NCI-H1105 treated with DMSO at 0.1 percent for 48 hours (cell line): ENCODE measurements at places on chromosomes 13 and 19.

DNA sequence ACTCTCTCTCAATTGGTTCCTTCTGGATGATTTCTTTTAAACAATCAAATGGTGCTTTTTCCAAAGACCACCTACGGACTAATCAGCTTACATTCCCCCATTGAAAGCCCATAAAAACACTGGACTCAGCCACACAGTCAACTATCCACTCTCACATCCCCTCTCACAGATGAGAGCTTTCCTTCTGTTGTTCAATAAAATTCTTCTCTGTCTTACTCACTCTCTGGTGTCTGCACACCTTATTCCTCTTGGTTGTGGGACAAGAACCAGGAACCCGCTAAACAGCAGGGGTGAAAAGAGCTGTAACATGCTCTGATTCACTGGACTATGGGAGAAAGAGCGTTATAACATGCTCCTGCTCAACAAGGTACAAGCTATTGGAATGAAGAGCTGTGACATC lies 2896.2 kb downstream of the PCDH9 start:
- no peak for DNase-seq

DNA sequence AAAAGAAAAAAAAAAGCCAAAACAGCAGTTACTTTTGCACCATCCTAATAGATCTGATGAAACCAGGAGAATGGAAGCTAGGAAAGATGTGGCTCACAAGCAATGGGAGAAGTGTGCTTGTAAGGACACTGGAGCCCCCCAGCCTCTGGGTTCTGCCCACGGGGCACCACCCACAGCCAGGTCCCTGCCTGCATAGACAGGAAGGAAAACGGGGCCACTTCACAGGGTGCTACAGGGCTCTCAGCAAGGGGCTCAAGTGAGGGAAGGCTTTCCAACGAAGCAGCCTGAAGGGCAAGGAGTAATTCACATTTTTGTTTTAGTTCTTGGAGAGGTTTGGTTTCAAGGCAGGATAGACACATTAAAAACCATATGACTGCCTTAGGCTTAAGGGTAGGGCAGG lies 42.7 kb downstream of the BRD4 start:
- DNase-seq, result no peak

DNA sequence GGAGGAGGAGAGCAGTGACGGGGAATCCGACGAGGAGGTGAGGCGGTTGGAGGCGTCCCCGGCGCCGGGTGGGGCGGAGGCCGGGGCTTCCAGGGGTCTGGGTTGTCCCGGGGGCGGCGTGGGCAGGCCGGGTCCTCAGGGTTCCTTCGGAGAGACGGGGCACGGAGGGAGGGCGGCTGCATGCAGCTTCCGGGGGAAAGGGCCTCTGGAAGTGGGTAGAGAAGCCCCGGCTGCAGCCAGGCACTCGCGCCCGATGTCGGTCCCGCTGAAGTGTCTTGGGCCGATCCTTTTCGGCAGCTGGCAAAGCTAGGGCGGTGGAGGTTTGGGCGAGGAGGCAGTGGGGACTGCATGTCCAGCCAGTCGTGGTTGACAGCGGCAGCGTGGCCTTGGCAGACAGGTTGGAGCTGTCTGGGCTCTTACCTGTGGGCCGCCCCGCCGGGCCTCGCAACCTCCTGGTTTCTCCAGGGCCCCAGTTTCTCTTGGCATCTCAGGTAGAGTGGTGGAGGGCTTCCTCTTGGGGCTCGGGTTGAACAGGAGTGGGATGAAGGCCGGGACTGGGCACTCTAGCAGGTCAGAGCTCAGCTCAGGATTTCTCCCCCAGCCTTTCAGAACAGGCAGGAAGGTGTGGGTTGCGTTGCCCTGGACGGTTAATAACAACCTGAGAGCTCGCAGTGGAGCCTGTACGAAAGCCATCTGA lies 690 bp downstream of the KMT2B start:
- DNase-seq, result no peak

- no peak for DNase-seq
Observed at GRCh38 chr13:70357031-70357430, 248.8 kb upstream of the KLHL1 start.

GRCh38 chr19:36573895-36574720 lies 1.0 kb upstream of the ZNF529 start:
- no peak for DNase-seq

DNA sequence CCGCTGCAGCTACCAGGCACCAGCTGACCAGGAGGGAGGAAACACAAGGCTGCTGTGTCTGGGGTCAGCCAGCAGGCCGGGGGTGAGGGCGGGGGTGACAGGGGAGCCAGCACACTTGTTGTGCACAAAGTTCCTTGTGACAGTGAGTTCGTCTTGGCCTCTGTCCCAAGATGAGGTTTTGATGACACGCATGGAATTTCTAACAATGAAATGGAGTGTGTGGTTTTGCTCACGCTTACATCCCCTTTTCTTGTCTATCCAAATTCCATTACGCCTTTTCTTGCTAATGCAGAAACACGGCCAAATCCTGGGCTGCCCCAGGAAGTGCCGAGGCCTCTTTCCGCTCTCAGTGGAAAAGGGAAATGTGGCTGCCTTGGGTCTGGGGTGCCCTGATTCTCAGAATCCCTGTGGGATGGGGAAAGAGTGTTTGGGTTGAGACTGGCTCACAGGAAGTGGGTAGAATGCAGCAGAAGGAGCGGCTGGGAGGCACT lies 73.8 kb downstream of the GADD45B start:
- DNase-seq, result no peak

GRCh38 chr19:34997071-34997617 lies 3.0 kb upstream of the GRAMD1A start:
- no peak for DNase-seq

GRCh38 chr19:13637664-13638063 lies 126.7 kb upstream of the MRI1 start:
- DNase-seq, result no peak

DNA sequence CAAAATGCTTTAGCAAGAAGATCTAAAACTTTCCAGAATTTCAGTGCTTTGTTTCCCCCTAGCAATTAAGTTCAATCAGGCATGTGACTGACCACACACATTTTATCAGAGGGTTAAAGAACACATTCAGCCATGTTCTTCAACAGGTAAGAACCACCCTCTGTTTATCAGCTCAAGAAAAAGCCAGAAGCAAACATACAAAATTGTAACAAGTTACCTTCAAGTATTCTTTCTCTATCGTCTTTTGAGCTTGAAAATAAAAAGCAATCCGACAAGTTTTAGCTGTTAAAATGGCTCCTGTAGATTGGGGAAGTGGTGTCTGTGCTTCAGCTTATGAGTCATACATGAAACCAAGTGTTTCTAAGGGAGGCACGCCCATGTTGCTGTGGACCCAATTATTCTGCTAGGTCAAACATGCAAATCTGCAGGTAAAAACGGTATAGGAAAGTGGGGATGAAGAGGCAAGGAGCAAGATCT lies at the start of gene ELF1:
Gene ELF1, minus strand, starts transcription at position 306 of the 477 bp plus-strand sequence. CDS start 37,262 bp downstream, outside the sequence.
- DNase-seq, result no peak

GRCh38 chr13:25420161-25420560 lies 48.4 kb downstream of the ATP8A2 start:
- DNase-seq, result no peak

GRCh38 chr19:55418185-55418584 lies 10.6 kb upstream of the UBE2S start:
- peak; percentile 60 for DNase-seq

DNA sequence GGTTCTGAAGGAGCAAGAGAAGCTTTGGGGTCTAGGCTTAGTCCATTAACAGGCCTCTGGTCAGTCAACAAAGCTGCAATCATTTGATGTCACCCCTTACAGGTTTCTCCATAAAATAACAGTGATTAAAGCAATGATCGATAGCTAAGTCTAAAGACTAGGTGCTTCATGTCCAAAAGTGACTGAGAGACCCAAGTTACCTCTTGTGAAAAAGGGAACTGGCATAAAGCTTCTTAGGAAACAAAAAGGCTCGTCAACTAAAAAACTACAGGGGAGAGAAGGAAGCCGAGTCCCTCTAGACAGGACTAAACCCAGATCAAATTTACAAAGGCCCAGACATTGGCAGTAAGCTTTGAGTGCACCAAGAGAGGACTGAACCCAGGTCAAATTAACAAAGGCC lies 2.2 kb downstream of the DCUN1D2 start:
- no peak for DNase-seq

DNA sequence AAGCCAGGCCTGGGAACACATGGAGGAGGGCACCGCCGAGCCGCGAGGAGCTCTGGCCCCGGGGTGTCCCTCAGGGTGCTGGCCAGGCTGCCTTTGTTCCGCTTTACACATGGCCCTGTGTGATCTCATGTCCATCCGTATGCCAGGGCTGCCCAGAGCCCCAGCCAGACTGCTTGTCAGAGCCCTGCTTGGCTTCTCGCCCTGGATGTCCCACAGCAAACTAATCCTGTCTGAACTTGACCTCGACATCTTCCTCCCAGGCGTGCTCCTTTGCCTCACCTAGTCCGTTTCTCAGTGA lies 14.3 kb downstream of the BCKDHA start:
- no peak for DNase-seq
